ENCODE measurements at places on chromosomes 12 and 14. TPM values are rescaled to one million over a fixed set of nuclear protein-coding genes. Genes with fewer than 3 reads are reported as not detected.

KSR2 gene
- 0.03 TPM for total RNA-seq

RBMS2 gene
- 51.7 TPM for total RNA-seq

CIROP gene
- total RNA-seq = not detected

AMN gene
- total RNA-seq = 0.44 TPM

SLC17A8 gene
- not detected for total RNA-seq

TMEM106C gene
- 151 TPM for total RNA-seq

RARG gene
- 32.8 TPM for total RNA-seq

YY1 gene
- total RNA-seq = 52.9 TPM

VDR gene
- total RNA-seq = 33.4 TPM

KNTC1 gene
- 42.8 TPM for total RNA-seq

CLEC9A gene
- not detected for total RNA-seq

CDKN3 gene
- 61.1 TPM for total RNA-seq

HOXC4 gene
- 2.3 TPM for total RNA-seq

PTPN6 gene
- 22.5 TPM for total RNA-seq

LYZ gene
- total RNA-seq = not detected

ADAM21 gene
- total RNA-seq = 0.44 TPM

KLRK1 gene
- total RNA-seq = not detected

MLEC gene
- 90.5 TPM for total RNA-seq

DGKA gene
- 284 TPM for total RNA-seq

GRIP1 gene
- total RNA-seq = 6.8 TPM

DPPA3 gene
- total RNA-seq = not detected

DDIT3 gene
- total RNA-seq = 14.5 TPM

VRTN gene
- not detected for total RNA-seq

B4GALNT1 gene
- total RNA-seq = 0.25 TPM

BCL11B gene
- total RNA-seq = 16.3 TPM

BTG1 gene
- total RNA-seq = 14.3 TPM

USP5 gene
- total RNA-seq = 80.9 TPM

GARIN6 gene
- total RNA-seq = not detected
